ENCODE measurements at places on chromosomes 13 and 19. TPM values are rescaled to one million over a fixed set of nuclear protein-coding genes. Genes with fewer than 3 reads are reported as not detected.

The CEACAM7 gene
- total RNA-seq = not detected

The LRRC63 gene
- total RNA-seq = not detected

The ZNF93 gene
- not detected for total RNA-seq

The ERICH6B gene
- not detected for total RNA-seq

The TUBA3C gene
- total RNA-seq = not detected

The SF3A2 gene
- 80.5 TPM for total RNA-seq

GRCh38 chr13:79995334-79995733 lies 345.6 kb downstream of the SPRY2 start:
- DNase-seq = no peak

GRCh38 chr13:56299650-56300049 lies 841.1 kb upstream of the PRR20A start:
- no peak for DNase-seq

DNA sequence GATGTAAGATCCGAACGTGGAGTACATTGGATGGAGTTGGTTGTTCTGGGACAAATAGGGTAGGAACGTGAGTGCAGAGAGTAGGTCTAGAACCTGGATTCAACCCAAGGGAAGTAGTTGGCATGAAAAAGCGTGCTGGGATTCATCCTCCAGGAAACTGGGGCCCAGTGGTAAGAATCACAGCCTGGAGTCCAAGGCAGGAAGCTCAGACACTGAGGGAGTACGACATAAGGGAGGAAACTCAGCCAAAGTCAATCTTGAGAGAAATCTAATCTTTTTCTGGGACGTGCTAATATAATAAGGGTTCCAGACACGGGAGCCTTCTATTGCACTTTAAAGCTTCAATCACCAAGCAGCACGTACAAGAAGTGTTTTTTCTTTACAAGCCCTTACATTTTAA lies 46.4 kb downstream of the DLEU7 start:
- no peak for DNase-seq

DNA sequence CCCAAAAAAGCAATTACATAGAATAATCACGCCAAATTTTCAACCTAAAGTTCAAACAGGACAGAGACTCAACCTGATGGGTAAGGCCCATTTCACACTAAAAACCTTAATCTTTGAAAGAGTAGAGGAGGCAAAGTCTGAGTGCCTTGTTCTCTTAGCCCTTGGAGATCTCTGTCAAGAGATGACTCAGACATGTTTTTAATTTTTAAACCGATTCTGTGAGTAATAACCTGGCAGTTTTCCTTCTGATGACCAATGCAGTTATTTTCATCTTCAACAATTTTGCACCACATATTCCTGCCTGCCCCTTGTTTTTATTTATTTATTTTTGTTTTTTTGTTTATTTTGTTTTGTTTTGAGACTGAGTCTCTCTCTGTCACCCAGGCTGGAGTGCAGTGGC lies 11.5 kb upstream of the TNFSF9 start:
- no peak for DNase-seq

DNA sequence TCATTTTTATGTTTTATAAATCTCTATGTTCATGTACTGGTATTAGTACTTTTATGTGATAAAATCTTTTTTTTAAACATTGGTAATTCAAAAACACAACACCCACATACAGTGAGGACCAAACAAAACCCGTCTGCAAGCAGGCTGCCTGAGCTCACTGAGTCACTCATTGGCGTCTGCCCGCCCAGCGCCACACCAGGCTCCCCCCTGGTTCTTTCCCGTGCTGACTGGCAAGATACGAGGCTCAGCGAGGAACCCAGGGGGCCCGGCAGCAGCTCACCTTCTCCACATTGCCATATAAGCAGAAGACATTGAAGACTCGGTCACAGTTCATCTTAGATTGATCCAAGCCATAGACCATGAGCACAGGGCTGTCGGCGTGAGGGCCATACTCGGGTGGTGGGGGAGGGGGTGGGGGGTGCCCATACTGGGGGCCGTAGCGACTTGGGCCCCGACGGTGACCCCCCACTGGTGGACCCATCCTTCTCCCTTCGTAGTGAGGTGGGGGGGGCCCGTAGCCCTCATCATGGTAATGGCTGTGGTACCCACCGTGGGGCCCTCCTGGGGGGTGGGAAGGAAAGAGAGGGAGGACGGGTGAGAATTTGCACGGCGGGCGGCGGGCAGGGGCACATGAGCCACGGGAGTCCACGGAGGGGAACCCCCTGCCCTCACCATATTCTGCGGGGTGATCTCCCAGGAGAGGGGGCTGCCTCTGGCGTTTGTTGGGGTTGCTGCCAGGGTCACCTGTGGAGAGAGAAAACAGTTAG lies 8.4 kb upstream of the ECH1 start:
- no peak for DNase-seq

DNA sequence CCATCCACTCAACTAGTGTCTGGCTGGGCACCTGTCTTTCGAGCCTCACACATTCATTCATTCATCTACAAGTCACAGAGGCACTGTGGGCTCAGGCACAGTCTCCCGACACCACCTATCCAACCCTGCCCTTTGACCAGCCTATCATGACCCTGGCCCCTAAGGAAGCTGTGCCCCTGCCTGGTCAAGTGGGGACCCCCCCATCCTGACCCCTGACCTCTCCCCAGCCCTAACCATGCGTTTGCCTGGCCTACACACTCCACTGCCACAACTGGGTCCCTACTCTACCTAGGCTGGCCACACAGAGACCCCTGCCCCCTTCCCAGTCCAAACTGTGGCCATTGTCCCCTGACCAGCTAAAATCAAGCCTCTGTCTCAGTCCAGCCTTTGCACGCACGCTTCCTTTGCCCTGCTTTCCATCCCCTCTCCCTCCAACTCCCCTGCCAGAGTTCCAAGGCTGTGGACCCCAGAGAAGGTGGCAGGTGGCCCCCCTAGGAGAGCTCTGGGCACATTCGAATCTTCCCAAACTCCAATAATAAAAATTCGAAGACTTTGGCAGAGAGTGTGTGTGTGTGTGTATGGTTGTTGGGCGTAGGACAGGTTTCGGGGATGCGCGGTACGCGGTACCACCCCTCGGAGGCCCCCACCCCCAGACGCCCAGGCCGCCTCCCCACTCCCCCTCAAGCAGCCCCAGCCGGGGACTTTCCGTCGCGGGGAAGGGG lies 404 bp upstream of the IL27RA start:
- DNase-seq = no peak

DNA sequence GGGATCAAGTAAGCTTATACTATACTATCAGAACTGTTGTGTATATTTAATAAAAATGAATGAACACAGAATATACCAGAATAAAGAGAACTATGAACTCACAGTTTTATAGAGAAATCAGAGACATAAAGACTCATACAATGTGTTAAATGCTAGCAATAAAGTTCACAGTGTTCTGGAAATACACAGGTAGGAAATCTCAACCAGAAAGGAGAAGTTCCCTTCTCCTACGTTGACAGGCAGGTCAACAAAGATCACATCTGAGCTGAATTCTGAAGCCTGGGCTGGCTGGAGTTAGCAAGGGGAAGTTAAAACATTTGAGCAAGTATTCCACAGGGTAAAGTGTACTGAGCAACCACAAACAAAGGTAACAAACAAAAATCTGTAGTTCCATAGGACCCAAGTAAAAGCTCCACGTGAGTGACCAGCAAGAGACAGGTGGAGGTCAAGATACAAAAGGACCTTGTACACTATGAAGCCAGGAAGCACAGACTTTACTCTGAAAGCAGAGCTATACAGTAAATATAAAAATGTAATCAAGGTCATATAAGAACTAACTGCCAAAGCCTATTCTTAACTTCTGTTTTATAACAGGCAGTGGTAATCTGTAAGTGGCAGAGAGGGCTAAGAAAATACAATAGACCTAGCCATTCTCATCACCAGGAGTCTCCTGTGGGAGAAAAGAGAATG lies 13.0 kb downstream of the FBXL3 start:
- DNase-seq = no peak

GRCh38 chr19:39533003-39533512 lies 406 bp upstream of the EID2B start:
- no peak for DNase-seq

DNA sequence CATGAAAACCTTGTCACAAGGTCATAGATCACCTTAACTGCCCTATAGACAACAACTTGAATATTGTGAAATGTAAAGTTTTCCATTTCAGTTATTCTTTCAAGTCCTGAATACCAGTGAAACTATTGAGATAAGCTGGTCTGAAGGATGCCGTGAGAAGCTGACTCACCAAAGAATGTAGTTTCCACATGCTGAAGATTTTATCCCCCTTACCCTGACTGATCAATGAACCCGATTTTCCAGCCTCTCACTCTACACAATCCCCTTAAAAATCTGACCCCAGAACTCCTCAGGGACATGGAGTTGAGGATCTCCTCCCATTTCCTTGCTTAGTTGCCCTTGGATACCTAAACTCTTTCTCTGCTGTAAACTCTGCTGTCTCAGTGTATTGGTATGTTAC lies 67.5 kb downstream of the POSTN start:
- DNase-seq = no peak

DNA sequence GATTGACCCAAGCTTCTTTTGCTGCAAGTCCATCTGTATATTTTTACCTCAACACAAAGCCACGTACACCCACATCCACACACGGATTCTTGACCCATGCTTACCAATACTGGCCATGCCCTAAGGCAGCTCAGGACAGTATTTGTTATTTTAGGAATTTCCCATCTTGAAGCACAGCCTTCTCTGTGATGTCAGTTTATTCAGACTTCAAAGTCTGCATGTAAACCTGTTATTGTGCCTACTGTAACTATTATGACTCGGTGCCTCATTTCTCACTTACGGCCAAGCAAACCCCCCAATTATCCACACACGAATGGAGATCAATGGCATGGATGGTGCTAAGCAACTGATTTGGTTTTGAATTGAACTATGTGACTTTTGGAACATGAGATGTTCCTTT lies 17.5 kb downstream of the CLDN10 start:
- DNase-seq = no peak

GRCh38 chr19:8481616-8482015 lies 20.8 kb downstream of the PRAM1 start:
- DNase-seq = no peak

- no peak for DNase-seq
These were observed 4.4 kb upstream of the LILRA5 start for GRCh38 chr19:54317108-54317964.

DNA sequence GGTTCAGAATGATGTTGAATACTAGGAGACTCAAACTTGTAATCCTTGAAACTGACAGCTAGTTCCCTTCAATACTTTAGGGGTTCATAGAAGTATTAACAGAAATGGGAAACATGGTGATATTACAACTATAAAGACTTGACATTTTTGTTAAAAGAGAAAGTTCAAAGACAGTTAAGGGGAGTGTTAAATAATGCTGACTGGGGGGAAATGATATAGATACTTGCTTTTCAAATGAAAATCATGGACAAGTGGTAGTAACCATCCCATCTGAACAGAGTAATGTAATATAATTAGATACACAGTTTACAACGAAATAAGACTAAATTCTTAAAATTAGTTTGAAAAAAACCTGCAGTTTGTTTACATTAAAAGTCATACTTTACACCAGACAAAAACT lies 6.6 kb upstream of the EEF1AKMT1 start:
- DNase-seq = no peak

GRCh38 chr13:77339408-77339807 lies 12.5 kb upstream of the MYCBP2 start:
- DNase-seq = no peak

DNA sequence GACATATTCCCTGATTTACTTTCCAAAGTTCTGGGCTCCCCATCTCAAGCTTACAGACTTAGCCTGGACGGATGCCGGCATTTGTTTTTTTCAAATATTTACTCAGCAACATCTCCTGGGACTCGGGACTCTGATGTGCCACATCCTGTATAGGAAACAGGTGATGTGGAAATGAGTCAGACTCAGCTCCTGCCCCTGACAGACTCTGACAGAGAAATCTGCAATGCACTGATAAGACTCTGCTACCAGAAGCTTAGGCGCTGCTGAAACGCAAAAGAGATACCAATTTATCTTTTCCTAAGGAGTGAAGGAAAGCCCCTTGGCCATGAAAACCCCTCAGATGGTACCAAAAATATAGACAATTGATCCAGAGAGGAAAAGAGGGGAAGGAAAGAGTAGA lies 16.2 kb downstream of the LAIR2 start:
- DNase-seq = no peak
